NCI-H526 treated with DMSO at 0.1 percent for 48 hours (cell line): ENCODE measurements at places on chromosomes 11 and 22.

DNA sequence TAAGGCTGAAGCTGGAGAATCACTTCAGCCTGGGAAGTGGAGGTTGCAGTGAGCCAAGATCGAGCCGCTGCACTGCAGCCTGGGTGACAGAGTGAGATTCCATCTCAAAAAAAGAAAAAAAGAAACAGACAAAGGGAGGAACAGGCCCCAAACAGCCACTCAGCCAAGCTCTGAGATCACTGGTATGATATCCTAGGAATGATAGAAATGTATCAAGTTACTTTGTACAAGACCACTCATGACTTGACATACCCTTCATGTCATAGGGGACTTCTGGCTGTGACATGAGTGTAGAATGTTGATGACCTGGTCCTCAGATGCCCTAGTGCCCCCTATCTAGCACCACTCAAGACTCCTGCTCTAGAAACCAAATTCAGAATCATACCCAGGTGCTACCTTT lies 216.5 kb downstream of the NAV2 start:
- DNase-seq, result no peak

DNA sequence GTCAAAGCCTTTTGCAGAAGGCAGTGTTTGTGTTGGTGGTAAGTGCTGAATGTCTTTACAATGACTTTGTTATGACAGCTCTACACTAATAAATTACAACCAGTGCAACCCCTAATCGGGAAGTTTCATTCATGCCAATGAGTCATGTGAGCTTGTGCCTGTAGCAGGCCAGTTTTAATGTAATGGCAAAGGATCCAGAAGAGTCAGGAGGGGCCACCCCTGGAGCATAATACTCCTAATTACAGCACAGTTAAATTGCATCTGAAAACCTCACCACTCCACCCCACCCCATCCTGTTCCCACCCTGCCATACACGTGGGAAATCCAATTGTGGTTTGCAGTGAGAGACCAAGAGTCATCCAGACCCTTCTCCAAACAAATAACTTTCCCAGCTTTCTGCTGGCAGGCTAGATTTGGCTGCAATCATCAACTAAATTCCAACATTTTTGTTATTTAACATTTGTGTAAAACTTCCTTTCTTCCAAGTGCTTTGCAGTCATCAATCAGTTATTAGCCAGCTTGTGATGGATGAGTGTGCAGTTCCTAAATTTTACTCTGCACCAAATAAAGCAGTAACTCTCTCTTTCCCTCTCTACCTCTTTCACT lies 277.3 kb upstream of the FAT3 start:
- no peak for DNase-seq

- DNase-seq, result no peak
Measured at GRCh38 chr22:37187552-37187890, 526 bp downstream of the C1QTNF6 start.

GRCh38 chr11:17275400-17276235 lies 921 bp upstream of the NUCB2 start:
- no peak for DNase-seq

- DNase-seq, result no peak
Measured at GRCh38 chr11:47603295-47603694, 9.1 kb upstream of the C1QTNF4 start.

DNA sequence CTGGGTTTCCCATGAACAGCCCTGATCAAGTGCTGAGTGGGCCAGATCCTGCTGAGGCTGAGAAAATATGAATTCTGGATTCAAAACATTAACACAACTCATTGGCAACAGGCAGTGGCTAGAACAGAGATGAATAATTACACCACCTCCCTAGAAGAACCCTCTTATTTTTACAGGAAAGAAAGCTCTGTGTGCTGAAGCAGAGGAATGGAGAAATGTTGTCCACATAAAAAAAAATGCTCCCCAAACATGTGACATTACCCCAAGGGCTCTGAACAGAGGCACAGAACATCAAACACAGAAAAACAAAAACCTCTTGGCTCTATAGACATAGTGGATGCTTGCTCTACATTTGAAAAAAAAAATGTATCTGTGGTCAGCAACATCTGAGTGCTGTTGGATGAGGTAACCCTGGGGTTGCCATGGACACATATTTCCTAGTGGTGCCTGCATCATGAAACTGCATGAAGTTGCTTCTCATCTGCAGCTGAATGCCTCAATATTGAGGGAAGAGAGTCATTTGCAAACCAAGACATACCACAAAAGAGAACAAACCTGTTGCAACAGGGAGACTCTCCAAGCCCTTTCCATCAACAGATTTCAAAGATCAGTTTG lies 98.8 kb downstream of the SNX19 start:
- DNase-seq, result no peak

DNA sequence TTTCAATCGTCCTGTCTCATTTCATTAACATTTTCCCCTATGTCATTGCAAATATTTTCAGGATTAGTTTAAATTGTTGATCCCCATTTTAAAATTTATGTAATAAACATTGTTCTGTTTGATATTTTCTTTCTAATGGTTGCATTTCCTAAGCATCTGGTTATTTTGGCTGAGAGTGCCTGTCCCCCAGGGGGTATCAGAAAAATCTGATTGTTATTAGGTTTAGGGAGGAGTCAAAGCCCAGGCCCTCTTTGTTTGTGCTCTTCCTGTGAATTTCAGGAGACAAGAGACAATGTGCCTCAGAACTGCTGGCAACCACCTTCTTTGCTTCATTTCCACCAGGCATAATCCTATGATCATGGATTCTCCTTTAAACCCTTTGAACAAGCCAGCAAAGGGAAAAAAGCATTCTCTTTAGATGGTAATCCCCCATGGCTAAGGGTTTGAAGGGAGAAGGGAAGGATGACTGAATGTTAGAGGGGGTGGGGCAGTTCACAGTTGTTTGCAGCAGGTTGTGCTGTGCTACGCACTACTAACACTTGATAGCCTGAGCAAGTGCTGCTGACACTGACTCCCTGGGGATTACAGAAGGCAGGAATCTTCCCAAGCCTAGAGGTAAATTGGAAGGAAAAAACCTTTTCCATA lies 462.4 kb upstream of the LRRC4C start:
- DNase-seq, result no peak

GRCh38 chr11:16632295-16633200 lies 105.9 kb upstream of the C11orf58 start:
- peak; percentile 32 for DNase-seq

DNA sequence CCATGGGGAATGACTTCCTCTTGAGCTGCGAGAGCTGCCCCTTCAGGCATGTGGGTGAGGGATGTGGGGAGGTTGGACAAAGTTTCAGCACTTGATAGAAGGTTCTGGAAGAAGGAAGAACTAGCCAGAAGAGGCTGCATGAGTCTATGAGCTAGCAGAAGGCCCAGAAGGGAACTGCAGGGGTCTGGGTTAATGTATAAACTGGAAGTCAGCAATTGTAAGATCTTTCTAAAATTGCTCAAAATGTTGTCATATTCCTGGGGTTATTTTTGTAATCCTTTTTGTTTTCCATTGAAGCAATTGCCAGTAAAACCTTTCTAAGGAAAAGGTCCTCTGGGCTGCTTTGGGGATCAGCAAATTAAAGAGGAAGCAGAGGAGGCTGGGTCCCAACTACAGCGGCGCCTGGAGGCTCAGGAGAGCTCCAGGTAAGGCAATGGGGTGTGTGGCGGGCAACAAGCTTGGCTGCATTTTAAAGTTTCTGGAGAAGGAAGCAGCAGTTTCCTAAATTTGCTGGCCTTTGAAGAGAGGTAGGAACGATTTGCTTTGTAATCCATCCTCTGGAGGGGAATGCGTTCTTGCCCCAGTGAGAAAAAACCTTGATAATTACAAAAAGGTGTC lies 29.2 kb downstream of the ADAMTS15 start:
- DNase-seq, result no peak

GRCh38 chr11:35615921-35616900 lies 2.0 kb upstream of the FJX1 start:
- DNase-seq, result peak; percentile 80
